LHCN-M2 (cell line): ENCODE measurements at places on chromosomes 5 and 9. TPM values are rescaled to one million over a fixed set of nuclear protein-coding genes. Genes with fewer than 3 reads are reported as not detected.

DNA sequence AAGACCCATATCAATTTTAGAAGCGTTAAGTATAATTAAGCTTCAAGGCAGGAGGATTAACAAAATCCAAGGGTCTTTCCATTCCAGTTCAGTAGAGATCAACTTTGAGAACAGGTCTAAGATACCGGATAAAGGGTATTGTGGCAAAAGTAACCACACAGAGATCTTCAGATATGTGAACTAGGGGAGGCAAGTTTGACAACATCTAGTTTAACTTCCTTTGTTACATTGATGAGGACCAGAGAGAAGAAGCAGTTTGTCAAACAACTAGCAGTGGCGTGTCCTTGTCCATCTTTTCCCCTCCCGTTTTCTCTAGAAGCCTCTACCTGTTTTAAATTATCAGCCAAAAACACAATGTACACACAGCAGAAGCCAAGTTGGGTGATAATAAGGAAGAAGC lies 8.6 kb downstream of the SLC36A2 start:
- no peak for DNase-seq

GRCh38 chr5:14723701-14724132 lies 59.2 kb downstream of the OTULIN start:
- DNase-seq = peak; percentile 9

DNA sequence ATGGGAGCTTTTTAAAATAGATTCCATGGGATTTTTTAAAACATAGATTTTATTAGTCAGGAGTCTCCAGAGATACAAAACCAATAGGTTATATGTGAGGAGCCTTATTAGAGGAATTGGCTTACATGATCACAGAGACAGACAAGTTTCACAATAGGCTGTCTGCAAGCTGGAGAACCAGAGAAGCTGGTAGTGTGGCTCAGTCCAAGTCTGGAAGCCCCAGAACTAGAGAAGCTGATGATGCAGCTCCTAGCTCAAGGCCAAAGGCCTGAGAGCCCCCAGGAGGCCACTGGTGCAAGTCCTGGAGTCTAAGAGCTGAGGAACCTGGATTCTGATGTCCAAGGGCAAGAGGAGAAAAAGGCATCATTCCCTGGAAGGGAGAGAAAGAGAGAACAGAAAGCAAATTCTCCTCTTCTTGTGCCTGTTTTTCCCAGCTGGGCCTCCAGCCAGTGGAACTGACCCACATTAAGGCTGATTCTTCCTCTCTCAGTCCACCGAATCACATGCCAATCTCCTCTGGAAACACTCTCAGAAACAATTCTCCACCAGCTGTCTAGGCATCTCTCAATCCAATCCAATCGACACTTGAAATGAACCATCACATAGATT lies 59.3 kb downstream of the AHRR start:
- DNase-seq = no peak

DNA sequence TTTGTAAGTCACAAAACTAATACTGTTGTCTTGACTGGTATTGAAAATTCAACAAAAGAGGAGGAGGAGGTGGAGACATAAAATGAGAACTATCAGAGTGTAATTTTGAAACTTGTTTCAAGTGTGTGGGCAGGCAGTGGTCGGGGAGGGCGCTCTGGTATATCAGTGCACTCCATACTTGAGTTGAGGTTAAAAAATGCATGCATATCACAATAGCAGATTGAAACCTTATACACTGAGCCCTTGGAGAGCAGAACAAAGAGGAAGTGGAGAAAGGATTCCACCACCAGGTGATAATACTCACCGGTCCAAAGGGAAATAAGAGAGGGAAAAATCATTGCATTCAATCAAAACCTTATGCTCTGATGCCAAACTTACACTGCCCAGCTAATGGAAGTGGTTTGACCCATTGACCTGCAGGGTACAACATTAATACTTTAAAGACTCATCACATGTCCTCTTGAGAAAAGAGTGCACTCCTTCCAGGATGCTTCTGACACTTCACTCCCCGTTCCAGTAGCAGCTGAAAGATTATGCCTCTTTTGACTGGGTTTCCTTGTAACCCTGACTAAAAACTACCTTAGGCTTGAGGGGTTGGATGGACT lies 79.5 kb upstream of the FAM169A start:
- DNase-seq = peak; percentile 18

DNA sequence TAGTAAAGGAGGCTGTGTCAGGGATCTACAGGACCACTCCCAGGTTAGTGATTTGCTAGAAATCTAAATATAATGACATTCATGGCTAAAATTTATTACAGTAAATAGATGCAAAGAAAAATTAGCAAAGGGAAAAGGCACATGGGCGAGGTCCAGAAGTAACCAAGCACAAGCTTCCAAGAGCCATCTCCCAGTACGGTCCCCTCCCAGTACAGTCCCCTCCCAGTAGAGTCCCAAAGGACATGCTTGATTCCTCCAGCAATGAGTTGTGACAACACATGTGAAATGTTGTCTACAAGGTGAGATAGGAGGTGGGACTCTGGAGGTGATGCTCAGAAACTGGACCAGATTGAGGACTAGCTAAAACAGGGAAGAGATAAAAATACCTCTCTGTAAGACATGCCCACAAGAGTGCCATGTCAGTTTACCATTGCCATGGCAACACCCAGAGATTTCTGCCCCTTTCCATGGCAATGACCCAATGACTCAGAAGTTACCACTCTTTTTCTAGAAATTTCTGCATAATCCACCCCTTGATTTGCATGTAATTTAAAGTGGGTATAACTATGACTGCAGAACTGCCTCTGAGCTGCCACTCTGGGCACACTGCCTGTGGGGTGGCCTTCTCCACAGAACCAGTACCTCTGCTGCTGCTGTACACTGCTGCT lies 27.9 kb upstream of the CEMIP2 start:
- DNase-seq = no peak

DNA sequence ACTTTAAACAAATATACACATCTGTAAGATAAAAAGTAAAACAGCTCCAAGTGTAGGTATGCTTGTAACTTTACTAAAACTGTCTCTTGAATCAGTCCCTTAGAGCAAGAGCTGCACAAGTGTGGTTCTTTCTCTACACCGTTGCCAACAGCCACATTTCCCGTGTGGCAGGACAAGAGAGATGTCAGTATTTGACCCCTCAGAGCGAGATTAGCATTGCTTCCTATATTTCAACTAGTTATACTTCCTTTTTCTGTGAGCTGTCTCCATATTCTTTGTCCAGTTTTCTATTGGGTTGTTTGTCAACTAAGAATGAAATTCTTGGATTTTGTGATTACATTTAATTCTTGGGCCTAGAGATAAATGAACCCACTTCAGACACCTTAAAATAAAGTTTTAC lies 8.0 kb downstream of the PLIN2 start:
- no peak for DNase-seq

DNA sequence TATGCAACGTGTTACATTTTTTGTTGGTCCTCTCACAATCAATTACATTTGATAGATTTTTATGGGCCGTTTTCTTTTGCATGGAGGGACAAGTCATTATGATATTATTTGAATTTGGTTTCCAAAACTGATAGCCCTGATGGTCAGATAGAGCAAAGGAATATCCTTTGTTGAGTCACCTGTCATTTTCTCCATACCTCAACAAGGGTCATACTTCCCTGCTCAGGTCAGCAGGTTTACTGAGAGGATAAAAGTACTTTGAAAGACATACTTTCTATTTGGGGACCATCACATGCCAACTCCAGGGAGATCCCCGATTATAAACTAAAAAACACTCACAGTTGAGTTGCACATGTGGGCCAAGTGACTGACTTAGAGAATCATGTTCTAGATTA lies 132.9 kb downstream of the SUSD1 start:
- no peak for DNase-seq

- no peak for DNase-seq
These were observed 33.7 kb upstream of the CSF1R start for GRCh38 chr5:150120062-150120441.

DNA sequence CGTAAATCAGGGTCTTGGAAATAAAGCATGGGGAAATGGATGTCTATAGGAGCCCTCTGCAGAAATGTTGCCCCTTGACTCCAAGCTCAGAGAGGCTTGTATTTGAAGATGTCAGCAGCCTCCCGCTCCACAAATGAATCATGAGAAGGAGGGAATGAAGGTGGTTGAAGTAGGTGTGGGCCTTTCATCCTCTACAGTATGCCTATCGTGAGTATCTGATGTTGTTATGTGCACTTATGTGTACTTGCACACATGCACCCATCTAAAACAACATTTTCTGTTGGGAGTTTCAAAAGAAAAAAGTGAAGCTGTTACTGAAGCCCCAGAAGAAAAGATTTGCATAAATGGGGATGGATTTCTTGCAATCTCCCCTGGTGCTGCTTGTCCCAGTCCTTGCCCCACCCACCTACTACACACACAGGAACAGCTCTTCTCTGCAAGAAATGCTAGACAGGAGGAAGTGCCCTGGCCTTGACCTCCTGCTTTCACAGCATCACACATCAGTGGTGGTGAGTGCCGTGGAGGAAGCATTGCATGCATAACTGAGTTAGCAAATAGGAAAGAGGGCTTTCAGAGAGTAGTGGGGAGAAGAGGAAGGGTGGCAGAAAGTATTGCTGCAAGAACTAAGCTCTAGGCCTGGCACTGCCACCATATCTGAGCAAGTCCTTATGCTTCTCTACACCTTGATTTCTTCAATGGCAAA lies 156.1 kb downstream of the SNX18 start:
- DNase-seq = no peak

DNA sequence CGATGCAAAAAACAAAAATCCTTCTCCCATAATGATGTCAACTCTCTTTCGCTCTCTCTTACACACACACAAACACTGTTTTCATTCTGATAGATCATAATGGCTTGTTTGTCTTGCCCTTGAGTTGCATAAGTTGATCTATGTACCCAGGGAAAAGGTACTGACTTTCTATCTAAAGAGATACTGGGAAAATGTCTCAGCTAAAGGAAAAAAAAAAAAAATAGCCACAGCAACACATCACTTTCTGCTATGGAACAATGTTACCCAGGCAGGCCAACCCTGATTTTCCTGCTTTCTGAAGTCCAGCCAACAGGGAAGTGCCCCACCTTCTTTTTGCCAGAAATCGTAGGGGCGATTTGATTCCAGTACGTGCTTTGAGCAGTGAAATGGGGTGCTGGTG lies 212.6 kb upstream of the ACTBL2 start:
- no peak for DNase-seq

GRCh38 chr9:68821911-68822310 lies 116.9 kb downstream of the PIP5K1B start:
- DNase-seq = no peak

GRCh38 chr5:42953041-42953440 lies 87.1 kb downstream of the ANXA2R start:
- no peak for DNase-seq

DNA sequence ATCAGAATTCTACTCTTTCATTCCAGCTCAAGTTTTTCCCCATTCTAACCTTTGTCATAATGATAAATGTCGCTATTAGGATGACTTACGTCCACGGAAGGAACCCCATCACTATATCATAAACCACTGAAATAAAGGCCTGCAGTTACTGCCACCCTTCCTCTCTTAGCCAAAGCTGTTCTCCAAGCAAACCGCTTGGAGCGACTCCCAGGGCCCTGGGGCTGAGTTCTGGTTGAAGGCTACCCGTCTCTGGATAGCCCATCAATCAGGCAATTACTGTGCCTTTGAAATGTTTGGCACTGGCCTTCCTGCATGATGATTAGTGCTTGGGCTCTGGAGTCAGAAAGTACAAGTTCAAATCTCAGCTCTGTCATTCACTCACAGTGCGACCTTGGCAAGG lies 386.0 kb downstream of the SPOCK1 start:
- DNase-seq = no peak

DNA sequence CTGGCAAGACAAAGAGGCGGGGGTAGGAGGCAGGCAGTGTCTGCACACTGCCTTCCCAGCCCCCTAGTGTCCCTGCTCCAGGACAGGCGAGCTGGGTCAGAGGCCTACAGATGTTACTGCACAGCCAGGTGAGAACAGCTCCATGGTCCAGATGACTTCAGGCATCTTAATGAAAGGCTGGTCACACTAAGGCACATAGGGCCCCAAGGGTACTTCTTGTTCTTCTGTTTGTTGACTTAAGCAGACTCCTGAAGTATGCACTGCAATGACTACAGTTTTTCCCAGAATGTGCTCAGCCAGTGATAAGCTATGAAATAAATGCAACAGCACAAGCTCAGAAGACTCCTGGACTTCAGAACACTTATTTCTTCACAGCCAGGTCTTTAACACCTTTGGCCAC lies 27.4 kb downstream of the ATPSCKMT start:
- DNase-seq = no peak

DNA sequence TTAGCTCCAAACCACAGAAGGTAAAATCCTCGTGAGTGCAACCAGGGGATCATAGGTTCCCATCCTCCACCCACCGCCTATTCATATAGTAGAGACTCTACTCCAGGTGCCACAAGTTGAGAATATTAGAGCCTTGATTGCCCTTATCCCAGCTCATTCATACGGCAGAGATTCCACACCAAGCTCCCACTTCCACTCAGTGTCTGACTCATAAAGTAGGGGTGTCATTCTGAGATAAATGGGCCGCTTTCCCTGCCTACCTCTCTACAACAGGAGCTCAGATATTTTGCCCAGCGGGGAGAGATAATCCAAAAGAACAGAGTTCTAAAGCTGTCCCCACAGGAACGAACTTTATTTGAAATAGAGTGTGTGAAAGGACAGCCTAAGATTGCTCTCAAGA lies 9.4 kb downstream of the SLC22A4 start:
- no peak for DNase-seq

- DNase-seq = no peak
These were observed 31.1 kb upstream of the GRXCR2 start for GRCh38 chr5:145903867-145904266.

- DNase-seq = no peak
These were observed 8.0 kb downstream of the AFAP1L1 start for GRCh38 chr5:149279661-149280060.

DNA sequence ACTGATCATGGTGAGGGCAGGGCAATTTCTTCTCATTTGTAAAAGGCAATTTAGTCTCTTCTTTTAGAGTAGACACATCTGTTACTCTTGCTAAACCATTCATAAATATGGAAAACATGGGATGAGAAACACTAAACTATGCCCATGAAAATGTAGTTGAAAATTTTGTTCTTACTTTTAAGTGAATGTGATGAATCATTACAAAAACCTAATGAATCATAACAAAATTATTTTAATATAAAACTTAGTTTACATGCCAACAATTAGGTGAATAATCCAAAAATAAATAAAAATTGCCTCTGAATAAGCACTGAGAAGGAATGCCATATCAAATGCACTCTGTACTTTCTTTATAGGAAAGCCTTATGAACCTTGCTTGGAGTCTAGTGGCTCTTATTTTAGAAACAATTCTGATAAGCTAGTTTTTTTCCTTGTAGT lies 297.7 kb upstream of the EFNA5 start:
- peak; percentile 64 for DNase-seq

Gene ANKRD20A1
- not detected in 2 replicates for total RNA-seq

Gene SLC34A3
- 0.06 TPM in 1 of 2 replicates, not detected in the other for total RNA-seq

Gene CAMLG
- total RNA-seq = 20.8 and 21.0 TPM in 2 replicates

Gene ZNG1A
- 27.6 and 31.8 TPM in 2 replicates for total RNA-seq
